ENCODE measurements at places on chromosomes 2 and 18. TPM values are rescaled to one million over a fixed set of nuclear protein-coding genes. Genes with fewer than 3 reads are reported as not detected.

DNA sequence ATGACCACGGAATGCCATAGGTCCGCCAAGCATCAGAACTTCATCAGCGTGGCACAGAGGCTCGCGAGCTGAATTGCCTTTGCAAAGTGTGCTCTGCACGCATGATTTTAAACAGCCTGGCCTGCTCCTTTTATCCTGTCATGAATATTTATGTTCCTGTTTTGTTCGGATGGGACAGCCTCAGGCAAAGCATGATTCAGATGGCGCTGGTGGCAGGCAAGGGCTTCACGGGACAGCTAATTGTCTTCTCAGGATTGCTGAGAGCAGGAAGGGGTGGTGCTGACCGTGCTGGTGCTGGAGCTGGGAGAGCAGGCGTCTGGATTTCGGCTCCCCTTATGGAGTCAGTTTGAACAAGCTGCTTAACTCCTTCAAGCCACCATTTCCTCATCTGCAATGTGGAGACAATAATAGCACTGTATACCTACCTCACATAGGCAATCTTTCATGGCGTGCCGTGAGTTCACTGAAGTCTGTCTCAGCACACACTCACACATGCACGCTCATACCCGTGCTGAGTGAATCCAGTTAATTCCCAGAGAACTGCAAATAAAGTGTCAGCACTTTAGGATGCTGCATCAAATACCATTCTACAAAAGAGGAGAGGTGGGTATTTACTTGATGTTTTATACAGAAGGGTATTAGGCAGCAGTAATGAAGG lies 79.7 kb upstream of the APCDD1 start:
- no peak for DNase-seq

- no peak for DNase-seq
Measured at GRCh38 chr18:10995550-10995949, 153.8 kb downstream of the PIEZO2 start.

CACNB4 gene
- total RNA-seq: 4.1 TPM

DNA sequence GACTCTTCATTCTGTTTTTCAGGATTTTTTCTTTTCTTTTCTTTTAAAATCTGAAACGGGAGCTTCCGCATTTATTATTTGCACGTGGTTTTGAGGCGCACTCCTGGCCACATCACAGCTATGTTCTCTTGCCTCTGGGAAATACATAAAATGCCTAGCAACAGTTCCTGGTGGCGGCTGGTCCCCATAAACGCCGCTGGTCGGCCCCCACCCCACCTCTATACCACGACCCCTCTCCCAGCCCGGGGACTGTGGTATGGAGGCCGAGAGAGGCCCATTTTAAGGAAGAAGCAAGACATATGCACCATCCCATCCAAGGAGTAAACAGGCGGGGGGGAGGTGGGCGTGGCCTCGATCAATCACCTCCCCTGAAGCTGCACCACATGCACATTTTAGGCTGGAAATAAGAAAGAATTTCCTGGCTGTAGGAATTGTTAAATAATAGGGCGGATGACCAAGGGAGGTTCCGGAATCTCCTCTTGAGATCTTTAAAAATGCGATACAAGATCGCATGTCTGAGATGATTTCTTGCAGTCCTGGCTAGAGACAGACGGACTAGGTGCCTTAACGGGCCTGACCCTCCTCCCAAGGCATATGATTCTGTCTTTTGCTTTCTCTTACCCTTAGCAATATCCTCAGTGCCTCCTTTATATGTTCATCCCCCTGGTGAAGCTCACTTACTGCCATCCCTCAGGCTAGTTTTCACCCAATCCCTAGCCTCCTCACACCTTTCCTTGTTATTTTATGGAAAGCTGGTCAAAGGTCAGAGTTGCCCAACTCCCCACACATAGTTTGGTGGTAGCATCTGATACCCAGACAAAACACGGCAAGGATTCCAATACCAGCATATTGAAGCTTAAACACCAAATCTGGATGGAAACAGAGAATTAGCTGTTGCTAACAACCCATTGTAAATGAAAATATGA lies 82.4 kb downstream of the BCL2 start:
- no peak for DNase-seq

ACMSD gene
- total RNA-seq: not detected

INHBB gene
- total RNA-seq: 0.23 TPM

SNRPD1 gene
- 184 TPM for total RNA-seq

GRCh38 chr2:179655627-179656026 lies 205.8 kb downstream of the ZNF385B start:
- no peak for DNase-seq

DNA sequence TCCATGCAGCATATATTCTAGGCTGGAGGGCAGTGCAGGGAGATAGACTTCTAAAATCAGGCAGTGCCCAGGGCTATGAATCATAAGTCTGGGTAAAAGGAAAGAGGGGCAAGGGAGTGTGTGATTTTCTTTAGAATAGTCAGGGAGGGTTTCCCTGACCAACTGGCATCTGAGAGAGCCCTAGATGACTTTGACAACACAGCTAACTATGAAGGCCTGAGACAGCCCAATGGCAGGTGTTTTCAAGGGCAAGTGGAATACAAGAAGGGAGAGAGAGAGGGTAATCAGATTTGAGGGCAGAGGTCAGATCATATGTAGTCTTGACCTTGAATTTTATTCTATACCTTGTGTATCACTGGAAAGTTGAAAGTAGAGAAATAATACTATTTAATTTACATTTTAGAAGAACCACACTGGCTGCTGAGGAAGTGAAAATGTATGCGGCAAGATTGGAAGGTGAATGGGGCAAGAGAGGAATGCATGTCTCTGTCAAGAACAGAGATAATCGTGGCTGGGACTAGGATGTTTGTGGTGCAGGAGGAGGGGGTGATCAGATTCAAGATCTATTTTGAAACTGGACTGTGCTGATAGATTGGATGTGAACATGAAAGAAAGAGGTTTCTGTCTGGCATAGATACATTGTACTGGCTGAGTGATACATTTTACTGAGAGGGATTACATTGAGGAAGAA lies 1.9 kb upstream of the ITGB6 start:
- DNase-seq: no peak

- DNase-seq: no peak
Measured at GRCh38 chr18:48887294-48887904, 63.4 kb downstream of the SMAD7 start.

DNA sequence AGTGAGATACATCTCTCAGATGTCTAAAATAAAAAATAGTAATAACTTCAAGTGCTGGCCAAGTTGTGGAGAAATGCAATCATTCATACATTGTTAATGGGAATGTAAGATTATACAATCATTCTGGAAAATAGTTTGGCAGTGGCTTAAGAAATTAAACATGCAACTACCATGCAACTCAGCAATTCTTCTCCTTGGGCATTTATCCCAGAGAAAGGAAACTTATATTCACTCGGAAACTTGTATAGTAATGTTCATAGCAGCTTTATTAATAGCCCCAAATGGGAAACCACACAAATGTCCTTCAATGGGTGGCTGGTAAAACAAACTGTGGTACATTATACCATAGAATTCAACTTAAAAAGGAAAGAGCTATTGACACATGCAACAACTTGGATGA lies 274.0 kb upstream of the SPRED2 start:
- no peak for DNase-seq

GRCh38 chr2:86370579-86370978 lies 33.2 kb upstream of the REEP1 start:
- no peak for DNase-seq

GRCh38 chr18:8361941-8362471 lies 247.2 kb upstream of the RAB12 start:
- no peak for DNase-seq

ANKRD29 gene
- total RNA-seq: 7.3 TPM

DNA sequence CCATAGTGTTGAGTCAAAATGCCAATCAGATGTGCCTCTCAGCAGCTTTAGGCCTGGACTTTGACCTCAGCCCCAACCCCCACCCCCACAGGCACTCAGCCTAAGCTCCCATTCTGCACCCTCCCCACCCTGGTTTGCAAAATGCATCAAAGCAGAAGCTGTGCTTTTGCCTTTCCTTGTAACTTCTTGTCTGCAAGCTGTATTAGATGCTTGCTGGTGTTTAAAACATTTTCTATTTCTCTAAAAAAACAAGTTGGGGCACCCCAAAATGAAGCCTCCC lies 26.6 kb upstream of the STEAP3 start:
- DNase-seq: no peak

STPG4 gene
- 0.28 TPM for total RNA-seq
